ENCODE measurements at places on chromosomes 2 and 18.

DNA sequence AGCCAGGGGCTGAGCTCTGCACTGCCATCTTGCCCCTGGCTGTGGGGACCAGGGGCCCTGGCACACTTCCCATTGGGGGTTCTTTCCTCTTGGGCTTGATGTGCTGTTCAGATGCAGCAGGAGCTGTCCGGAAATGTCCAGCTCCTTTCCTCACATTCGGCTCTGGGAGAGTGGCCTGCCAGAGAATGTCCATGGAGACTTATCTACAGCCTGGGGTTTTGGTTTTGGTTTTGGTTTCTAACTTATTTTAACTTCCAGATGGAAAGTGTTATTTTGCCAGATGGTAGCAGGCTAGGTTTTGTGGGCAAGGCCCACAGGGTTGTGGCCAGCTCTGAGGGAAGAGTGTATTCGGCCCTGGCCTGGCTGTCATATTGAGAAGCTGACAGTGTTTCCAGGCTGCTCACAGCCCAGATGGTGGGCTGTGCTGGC is 177.3 kb downstream of the ANKRD30B start:
- DNase-seq: no peak

DNA sequence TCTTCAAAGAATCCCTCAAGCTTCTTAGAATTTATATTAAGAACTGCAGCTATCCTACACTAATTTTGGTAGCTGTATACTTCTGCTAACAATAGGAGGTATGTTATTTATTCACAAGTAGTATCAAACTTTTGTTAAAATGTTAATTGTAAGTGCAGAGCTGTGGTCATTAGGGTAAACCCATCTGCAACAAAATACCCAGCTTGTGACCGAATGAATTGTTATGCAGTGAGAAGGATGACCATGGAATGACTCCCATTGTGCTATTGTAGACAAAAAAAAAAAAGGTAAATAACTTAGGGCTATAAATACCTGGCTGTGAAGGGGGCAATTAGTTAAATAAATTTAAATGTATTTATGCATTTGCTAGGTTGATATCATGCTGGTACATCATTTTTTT is 186.1 kb downstream of the ADCYAP1 start:
- DNase-seq: no peak

DNA sequence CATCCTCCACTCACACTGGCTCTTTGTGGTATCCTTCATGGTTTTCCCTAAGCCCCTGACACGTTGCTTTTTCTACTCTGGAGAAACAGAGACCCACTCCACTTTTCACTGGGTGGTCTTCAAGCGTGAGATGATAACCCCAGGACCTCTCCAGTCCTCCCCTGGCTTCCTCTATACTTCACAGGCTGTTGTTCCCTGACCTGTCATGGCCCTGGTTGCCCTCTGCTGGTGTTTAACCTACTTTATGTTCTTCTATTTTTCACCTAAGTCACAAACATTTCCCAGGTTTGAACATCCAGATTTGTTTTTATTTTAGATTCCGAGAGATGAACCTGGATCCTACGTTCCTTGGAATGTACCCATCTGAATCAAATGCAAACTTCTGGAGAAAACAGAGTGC is 84.5 kb downstream of the AOX1 start:
- DNase-seq: no peak

- DNase-seq: peak; percentile 57
These were observed 138.9 kb downstream of the MEIS1 start for GRCh38 chr2:66573821-66574233.

DNA sequence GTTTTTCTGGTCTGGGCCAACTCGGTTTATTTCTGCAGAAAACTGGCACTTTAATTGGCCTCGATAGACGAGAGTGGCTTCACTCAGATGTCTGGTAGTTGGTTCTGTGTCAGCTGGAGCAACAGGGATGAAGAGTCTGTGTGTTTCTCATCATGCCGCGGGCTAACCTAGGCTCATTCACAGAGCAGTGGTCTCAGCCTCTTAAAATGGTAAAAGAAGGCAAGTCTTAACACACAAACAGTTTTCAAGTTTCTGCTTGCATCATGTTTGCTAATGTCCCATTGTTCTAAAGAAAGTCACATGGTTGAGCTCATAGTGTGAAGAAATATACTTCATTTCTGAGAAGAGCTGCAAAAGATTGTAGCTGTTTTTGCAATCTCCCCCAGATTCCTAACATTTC is 37.5 kb upstream of the ANXA4 start:
- no peak for DNase-seq

- DNase-seq: no peak
These were observed 82.5 kb upstream of the NEUROD1 start for GRCh38 chr2:181762848-181763247.

DNA sequence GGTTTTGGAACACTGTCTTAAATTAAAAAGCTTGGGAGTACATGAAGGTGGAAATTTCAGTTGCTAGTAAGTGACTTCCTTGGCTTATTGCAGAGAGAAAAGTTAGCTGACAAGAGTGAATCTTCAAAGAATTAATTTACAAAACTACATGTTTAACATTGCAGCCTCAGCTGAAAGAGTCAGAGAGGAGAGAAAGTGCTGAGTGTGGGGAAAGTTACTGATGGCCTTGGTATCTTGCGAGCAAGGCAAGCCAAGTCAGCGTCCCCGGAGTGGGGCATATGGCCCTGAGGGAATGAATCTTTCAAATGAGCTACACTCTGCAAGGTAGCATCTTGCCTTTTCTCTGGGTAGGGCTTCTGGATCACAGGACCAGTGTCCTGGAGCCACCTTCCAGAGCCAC is 131.3 kb downstream of the LPIN1 start:
- no peak for DNase-seq

DNA sequence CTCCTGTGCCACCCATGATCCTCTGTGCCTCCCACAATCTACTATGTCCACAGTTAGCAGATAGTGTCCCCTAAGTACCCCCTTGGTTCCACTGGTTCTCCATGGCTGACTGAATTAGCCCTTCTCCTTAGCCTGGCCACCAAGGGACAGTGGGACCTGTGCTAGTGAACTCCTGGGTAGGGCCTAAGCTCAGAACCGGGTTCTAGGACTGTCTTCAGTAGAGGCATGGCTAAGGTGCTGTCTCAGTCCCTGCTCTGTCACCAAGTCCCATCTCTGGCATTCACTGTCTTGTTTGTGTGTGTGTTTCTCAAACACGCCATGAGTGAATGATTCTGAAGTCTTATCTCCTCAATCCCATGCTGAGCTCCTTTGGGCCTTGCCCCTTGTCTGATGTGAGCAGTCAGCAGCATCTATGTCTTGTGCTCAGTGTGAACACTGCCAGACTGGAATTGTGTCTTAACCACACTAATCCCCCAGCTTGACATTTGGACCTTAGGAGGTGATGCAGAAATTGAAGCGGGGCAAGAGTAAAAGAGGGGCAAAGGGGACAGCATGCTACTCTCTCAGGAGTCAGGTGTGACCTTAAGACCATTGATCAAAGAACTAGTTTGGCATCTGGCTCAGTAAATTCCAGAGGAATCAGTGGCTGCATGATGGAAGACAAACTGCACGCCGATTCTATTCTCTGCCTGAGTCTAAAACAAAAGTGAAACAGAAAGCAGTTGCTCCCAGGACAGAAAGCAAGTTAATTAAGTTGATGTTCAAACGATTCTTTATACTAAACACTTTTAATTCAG is 190.5 kb downstream of the ALPK2 start:
- no peak for DNase-seq

DNA sequence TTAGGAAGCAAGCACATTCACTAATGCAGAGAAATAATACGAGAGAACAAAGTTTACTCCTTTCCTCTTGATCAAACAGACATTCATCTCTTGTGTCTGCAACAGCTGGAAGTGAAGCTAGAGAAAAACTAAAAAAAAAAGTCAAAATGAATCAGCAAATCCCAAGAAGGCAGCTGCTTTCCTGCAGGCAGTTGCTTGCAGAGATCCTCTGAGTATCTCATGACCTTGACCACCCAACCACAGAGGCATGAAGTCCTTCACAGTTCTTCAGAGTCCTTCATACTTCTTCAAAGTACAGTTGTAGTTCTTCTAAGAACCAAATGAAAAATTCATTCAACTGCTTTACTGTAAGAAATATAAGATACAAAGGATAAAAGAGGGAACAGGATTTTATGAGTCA is 97.2 kb upstream of the ACVR1C start:
- DNase-seq: no peak

DNA sequence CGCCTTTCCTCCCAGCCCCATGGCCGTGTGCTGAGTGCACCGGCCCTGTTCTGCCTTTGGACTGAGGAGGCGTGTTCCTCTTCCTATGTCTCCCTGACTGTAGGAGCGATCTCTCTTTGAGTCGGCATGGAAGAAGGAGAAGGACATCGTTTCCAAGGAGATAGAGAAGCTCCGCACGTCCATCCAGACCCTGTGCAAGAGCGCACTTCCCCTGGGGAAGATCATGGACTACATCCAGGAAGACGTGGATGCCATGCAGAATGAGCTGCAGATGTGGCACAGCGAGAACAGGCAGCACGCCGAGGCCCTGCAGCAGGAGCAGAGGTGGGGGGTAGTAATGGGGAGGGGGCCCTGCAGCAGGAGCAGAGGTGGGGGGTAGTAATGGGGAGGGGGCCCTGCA is 29.4 kb upstream of the ASB1 start:
- DNase-seq: no peak

DNA sequence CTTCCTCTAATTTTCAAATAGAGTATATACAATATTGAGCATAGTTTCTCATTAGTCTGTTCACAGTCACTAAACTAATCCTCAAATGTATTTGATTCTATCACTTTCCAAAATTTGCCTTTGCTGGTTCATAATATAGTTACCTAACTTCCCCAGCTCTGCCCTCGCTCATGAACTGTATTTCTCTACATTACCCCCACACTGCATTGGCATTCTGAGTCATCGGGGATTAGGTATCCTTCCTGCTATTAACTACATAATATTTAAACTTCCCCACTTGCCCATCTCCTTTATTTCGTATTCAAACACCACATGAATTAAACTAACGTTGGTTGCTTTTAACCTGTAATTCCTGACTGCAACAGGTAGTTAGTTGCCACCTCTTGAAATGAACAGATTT is 14.8 kb upstream of the CLASP1 start:
- DNase-seq: peak; percentile 23

GRCh38 chr2:74693668-74694067 is 39.6 kb downstream of the SEMA4F start:
- DNase-seq: no peak

DNA sequence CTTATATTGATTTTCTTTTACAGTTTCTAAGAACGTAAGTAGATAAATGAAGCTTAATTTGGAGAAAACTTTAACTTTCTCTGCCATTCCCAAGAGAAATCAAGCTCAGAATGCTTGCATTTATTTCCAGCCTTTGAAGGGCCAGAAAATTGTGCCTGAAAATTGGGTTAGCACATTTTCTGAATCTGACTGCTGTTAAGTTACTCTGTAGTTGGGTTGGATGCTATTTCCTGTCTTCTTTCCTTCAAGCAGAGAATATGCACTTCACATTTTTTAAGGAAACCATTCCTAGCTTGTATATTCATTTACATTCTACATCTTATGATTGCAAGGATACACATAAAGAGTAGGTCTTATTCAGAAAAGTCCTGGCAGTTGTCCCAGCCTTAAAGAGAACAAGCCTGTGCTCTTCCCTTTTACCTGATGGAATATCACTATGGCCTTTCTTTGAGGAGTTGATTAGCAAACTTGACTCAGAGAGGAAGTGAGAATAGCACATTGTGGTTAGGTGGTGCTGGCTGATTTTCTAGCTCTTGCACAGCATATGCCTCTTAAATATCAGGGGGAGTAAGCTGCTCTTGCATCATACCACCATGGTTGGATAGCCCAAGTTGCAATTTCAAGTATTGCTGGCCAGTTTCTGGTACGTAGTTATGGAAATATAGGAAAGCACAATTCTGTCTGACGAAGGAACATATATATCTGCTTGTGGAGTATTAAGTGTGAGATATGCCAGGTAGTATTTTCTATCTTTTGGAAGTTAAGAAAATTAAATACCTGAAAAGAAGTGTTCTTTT is 133.7 kb downstream of the COMMD1 start:
- no peak for DNase-seq

DNA sequence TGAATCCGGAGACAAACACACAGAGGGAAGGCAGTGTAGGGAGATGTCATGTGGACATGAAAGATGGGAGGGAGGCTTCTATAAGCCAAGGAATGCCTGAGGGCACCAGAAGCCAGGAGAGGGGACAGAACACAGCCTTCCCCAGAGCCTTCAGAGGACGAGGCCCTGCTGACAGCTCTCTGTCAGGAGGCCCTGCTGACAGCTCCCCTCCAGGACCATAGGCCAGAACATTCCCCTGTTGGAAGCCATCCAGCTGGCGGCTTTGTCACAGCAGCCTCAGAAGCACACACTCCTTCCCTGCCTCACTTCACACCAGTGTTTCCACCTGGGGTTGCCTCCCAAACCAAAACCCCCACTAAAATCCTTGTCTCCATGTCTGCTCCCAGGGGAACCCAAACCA is 171.3 kb upstream of the ID2 start:
- no peak for DNase-seq

GRCh38 chr2:74571058-74571457 is 16.5 kb downstream of the DOK1 start:
- no peak for DNase-seq

GRCh38 chr2:38830526-38831159 is 45.1 kb downstream of the DHX57 start:
- DNase-seq: no peak

DNA sequence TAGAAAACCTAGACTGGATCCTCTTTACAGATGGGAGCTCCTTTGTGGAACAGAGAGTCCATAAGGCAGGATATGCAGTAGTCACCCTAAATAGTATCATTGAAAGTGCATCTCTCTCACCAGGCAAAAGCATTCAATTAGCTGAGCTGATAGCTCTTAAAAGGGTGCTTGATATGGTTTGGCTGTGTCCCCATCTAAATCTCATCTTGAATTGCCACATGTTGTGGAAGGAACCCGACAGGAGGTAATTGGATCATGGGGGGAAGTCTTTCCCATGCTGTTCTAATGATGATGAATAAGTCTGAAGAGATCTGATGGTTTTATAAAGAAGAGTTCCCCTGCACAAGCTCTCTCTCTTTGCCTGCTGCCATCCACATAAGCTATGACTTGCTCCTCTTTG is 96.2 kb upstream of the RMP24 start:
- DNase-seq: no peak

DNA sequence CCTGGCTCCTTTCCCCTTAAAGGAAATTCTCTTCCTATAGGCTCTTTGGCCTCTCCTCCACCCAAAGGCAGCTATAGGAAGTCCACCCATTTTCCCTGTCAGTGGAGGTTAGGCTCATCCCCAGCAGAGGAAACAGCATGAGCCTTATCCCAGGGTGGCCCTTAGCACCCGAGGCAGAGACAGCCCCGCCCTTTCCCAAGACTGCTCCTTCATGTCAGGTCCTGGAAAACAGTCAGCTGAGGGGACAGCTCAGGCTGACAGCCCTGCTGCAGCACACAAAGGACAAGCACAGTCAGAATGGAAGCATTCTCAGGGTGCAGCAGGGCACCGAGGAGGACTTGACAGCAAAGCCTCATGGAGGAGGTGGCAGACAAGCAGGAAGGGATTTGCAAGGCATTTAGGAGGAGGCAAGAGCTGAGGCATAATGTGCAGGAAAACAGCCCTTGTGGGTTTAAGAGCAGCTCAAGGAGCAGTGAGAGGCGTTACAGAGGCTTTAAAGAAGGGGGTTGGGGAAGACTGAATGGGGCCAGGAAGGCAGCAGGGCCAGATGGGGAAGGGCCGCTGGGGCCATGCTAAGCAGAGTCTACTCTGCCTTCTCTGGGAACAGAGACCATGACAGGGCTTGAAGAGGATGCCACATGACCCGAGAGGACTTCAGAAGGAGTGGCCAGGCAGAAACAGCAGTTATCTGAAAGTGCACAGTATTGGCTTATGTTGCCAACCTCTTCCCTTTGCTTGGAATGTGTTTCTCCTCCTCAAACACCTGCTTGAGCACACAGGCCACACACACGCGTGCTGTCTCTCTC is 216.6 kb downstream of the SH3BP4 start:
- DNase-seq: no peak
